ENCODE measurements at places on chromosomes 11 and 22. TPM values are rescaled to one million over a fixed set of nuclear protein-coding genes. Genes with fewer than 3 reads are reported as not detected.
A peak's percentile ranks its signal among the peaks of the same experiment; 100 is the strongest.

Gene TMEM45B
- not detected for total RNA-seq

Gene BRMS1
- 48.5 TPM for total RNA-seq

Gene TREH
- not detected for total RNA-seq

Gene MYBPC3
- total RNA-seq: not detected

Gene SNX15
- 21.0 TPM for total RNA-seq

Gene TMEM191C
- total RNA-seq: 1.5 TPM

Gene IL17REL
- total RNA-seq: not detected

Gene SLC22A6
- total RNA-seq: not detected

DNA sequence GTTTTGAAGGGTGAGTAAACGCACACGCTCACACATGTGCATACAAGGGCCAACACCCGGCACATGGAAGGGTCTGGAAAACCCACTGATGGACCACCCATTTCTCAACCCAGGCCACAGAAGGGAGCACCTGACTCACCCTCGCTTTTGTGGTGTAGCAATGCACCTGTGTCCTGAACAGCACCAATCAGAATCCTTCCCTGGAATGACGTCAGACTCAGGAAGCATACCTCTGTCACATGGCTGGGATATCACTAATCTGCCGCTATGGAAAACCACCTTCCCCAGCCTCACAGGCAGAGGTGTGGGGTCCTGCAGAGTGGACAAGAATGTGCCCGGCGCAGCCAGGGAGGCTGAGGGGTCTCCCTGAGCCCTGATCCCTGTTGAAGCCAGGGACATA, 9.0 kb upstream of the OSM start:
- H3K4me1 ChIP-seq: peaks cover 21% of the 10 kb centered on the region
- no peak overlapping the region for H3K4me3 ChIP-seq
- H3K36me3 ChIP-seq: no peaks in the 10 kb centered on the region
- DNase-seq: no peak
- peaks cover 19% of the 10 kb centered on the region for H3K27me3 ChIP-seq
- no peak overlapping the region for H3K27ac ChIP-seq

DNA sequence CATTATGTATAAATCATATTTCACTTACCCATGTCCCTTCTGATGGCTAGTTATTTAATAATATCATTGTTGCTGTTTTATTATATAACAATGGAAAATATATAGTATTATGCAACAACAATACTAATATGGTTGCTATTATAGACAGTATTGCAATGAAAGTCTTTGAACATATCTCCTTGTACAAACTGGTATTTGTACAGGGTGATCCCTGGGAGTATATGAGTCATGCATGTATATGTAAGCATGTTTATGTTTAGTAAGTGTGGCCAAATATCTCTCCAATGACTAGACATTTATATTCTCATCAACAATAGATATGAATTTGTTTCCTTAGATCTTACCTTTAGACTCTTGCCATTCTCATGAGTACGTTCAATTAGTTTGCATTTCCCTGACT, 55.9 kb downstream of the KCNC1 start:
- H3K27me3 ChIP-seq: peaks cover 3% of the 10 kb centered on the region
- no peak overlapping the region for H3K27ac ChIP-seq
- peak; percentile 52 for DNase-seq
- H3K36me3 ChIP-seq: no peaks in the 10 kb centered on the region
- H3K4me1 ChIP-seq: peaks cover 35% of the 10 kb centered on the region
- no peak overlapping the region for H3K4me3 ChIP-seq

GRCh38 chr11:93655047-93655446, 6.4 kb upstream of the CEP295 start:
- H3K27me3 ChIP-seq: peaks cover 31% of the 10 kb centered on the region
- no peak overlapping the region for H3K27ac ChIP-seq
- no peak overlapping the region for H3K4me3 ChIP-seq
- DNase-seq: no peak
- H3K36me3 ChIP-seq: no peaks in the 10 kb centered on the region

DNA sequence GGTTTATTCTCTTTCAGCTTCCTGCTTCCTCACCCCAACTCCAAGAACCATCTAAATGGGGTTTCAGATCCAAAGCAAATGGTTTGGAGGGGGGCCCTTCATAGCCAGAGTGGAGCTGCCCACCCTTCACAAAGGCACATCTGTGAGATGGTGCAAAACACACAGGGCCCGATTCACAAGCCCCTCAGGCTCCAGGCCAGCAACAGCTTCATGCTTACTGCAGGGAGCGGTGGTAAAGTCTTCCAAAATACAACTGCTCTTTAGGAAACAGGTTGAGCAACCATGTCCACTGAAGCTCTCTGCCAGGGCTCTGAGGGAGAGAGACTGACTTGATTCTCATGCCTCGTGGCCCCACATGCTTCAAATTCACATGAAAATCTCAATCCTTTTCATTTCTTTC, 213.0 kb upstream of the NARS2 start:
- no peak overlapping the region for H3K27ac ChIP-seq
- no peaks in the 10 kb centered on the region for H3K27me3 ChIP-seq
- no peak for DNase-seq
- H3K36me3 ChIP-seq: 0 out of 2 replicates have a peak, but pooled peaks cover 6% of the 10 kb centered on the region

DNA sequence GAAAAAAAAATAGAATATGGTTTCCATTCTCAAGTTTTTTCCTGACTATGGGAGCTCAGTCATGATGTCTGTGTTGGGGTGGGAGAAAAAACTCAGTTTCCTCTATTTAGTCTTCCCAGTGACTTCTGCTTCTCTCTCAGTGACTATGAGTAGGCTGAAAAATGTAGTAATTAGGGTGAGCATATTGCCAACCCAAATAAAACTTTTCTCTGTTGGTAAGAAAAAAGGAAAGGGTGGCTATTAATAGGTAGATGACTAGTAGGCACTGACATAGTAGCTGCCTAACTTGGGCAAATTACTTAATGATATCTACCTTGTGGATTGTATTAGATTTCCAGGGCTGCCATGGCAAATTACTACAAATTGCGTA, 34.2 kb upstream of the BIRC3 start:
- H3K4me1 ChIP-seq: peaks cover 33% of the 10 kb centered on the region
- no peaks in the 10 kb centered on the region for H3K36me3 ChIP-seq
- no peak overlapping the region for H3K4me3 ChIP-seq

- H3K27me3 ChIP-seq: peaks cover 4% of the 10 kb centered on the region
- no peaks in the 10 kb centered on the region for H3K4me1 ChIP-seq
- no peak for DNase-seq
- H3K27ac ChIP-seq: no peak overlapping the region
- H3K4me3 ChIP-seq: no peak overlapping the region
- H3K36me3 ChIP-seq: peaks cover 6% of the 10 kb centered on the region
Measured at GRCh38 chr22:49460592-49461281, 366.9 kb downstream of the BRD1 start.

DNA sequence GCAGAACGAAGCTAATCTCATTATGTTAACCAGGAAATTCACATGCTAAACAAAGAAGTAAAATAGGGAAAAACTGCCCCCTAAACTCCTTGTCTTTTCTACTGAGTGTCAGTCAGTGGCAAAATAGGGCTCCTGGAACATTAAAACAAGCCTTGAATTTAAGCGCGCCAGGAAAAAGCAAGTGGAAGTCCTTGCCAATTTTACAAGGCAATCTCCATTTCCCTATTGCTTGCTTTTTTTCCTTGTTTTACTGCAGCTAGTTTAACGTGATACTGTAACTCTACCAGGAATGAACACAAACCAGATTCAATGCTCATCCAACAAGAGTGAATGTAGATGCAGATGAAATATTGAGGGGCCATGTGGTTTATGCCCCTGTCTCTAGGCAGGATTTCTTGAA, 28.1 kb upstream of the KIRREL3 start:
- H3K36me3 ChIP-seq: no peaks in the 10 kb centered on the region
- peaks cover 7% of the 10 kb centered on the region for H3K4me1 ChIP-seq
- no peak for DNase-seq
- H3K4me3 ChIP-seq: no peak overlapping the region
- no peak overlapping the region for H3K27ac ChIP-seq

DNA sequence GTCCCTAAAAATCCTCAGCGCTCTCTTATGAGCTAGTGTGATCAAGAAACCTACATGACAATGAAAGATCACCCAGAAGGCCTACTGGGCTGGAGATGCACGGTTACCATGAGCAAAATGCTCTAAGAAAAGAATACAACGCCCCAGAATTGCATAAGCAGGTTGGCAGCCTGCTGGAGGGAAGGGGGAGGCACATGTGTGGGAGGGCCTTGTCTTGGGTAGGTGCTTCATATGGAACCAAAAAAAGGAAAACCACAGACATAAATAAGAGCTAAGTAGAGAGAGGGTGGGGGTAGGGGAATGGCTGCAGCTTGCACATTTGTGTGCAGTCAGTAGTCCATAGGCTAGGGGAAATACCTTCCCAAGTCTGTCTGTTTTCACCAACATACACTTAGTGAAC, 2.8 kb downstream of the SIAE start:
- no peak for DNase-seq
- H3K27ac ChIP-seq: no peak overlapping the region
- no peaks in the 10 kb centered on the region for H3K36me3 ChIP-seq
- peaks cover 25% of the 10 kb centered on the region for H3K4me1 ChIP-seq
- H3K27me3 ChIP-seq: peaks cover 4% of the 10 kb centered on the region
- H3K4me3 ChIP-seq: no peak overlapping the region

DNA sequence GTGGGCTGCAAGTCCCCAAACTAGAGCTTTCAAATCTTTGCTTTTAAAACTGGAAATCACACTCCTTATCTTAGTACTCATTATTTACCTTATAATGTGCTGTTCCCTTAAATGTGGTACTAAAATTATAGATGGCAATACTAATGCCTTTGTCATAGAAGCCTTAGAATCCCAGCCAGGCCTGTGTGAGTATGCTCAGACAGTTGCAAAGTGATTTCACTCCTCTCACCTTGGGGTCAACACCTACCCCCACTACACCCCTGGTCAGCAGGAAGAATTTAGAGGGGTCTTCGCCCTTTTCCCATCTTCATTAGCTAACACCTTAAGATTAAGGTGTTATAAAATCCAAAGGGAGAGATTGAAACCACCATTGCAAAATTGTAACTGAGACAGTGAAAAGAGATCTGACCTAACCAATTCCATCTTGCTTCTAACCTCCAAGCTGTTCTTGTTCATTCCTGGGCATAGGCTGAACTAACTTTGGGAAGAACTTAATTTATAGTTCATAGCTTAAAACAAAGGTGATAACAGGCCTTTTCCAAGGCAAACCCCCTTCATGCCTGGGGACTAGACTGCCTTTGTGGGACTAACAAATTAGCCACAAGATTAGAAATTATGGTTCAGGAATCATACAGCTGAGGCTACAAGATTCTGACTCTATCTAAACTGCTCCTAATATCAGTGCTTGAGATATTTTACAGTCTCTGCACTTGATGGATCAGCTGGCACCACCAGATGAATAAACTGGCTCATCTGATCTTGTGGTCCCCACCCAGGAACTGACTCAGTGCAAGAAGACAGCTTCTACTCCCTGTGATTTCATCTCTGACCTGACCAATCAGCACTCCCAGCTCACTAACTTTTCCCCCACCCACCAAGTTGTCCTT, 10.4 kb upstream of the MRPL17 start:
- H3K27me3 ChIP-seq: no peaks in the 10 kb centered on the region
- peak overlapping the region; percentile 32 for H3K4me3 ChIP-seq

DNA sequence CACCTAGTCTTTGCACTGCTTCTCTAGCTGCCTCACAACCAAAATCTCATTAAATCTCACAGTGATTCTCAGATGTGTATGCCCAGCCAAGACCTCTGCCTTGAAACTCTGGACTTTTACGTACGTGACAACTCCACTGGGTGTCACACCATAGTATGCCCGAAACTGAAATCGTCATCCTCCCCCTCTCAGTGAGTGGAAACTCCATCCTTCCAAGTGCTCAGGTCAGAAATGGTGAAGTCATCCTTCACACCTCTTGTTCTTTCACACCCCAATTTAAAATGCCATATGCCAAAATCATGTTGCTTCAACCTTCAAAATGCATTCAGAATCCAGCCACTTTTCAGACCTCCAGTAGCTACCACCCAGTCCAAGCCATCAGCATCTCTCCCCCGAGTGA, 42.5 kb downstream of the SFI1 start:
- H3K36me3 ChIP-seq: no peaks in the 10 kb centered on the region
- 0 out of 2 replicates have a peak, but pooled peaks cover under 1% of the 10 kb centered on the region for H3K4me1 ChIP-seq
- no peak overlapping the region for H3K27ac ChIP-seq

- peak overlapping the region; percentile 92 for H3K27ac ChIP-seq
- peaks cover 1% of the 10 kb centered on the region for H3K27me3 ChIP-seq
- peak overlapping the region; percentile 77 for H3K4me3 ChIP-seq
- peaks cover 49% of the 10 kb centered on the region for H3K4me1 ChIP-seq
- peaks cover 16% of the 10 kb centered on the region for H3K36me3 ChIP-seq
Measured at GRCh38 chr22:46829941-46830715, 67.7 kb downstream of the TBC1D22A start.
